ENCODE measurements at places on chromosomes 16 and 17.

GRCh38 chr17:75615301-75615700, 17.9 kb upstream of the SMIM5 start:
- DNase-seq, result no peak

- DNase-seq, result no peak
These were observed 42.3 kb downstream of the WSB1 start for GRCh38 chr17:27336184-27336583.

GRCh38 chr16:69327585-69328310, 2.6 kb downstream of the PDF start:
- DNase-seq, result no peak

- no peak for DNase-seq
These were observed 115.0 kb downstream of the MGAT5B start for GRCh38 chr17:76983075-76983775.

DNA sequence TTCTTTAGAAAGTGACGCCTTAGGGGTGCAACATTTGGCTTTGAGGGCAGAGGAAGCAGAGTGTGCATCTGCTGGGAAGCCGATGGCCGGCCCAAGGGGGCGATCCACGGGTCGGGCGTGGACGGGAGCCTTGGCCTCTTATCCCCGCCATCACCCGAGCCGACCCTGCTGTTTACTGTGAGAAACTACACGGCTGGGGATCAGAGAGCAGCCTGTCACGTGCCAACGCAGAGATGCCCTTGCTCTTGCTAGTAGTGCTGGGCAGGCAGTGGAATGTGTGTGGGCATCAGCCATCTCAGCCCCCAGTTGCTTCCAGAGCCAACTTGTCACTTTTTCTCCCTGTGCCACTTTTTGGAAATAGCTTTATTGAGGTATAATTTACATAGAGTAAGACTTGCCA, 26.7 kb upstream of the ITGB4 start:
- DNase-seq, result no peak

DNA sequence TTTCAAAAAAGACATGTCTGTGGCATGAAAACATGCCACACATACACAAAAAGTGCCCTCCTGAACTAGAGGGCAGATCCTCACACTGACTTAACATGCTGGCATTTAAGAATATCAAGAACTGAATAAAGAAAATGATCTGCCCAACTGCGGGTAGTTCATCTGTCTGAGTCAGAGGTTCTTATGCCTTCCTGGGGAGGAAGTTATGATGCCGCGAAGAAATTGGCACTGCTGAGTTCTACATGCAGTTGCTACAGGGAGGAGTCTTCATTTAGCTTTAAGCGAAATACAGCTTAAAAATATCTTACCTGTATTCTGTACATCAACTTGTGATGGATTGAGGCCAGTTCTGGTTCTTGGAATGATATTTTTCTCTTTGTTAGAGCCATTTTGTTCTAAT, 6.3 kb downstream of the ALDH3A2 start:
- no peak for DNase-seq

- DNase-seq, result no peak
These were observed 438.2 kb downstream of the HS3ST4 start for GRCh38 chr16:26129997-26130396.
